KG1 (cell line): ENCODE measurements at places on chromosomes 4 and X.

- no peak for DNase-seq
Observed at GRCh38 chrX:145673841-145674240, 143.8 kb upstream of the SLITRK2 start.

- DNase-seq: no peak
Observed at GRCh38 chrX:12977761-12978204, 2.9 kb downstream of the TMSB4X start.

GRCh38 chr4:5206016-5206790, 154.9 kb downstream of the STK32B start:
- DNase-seq: no peak

DNA sequence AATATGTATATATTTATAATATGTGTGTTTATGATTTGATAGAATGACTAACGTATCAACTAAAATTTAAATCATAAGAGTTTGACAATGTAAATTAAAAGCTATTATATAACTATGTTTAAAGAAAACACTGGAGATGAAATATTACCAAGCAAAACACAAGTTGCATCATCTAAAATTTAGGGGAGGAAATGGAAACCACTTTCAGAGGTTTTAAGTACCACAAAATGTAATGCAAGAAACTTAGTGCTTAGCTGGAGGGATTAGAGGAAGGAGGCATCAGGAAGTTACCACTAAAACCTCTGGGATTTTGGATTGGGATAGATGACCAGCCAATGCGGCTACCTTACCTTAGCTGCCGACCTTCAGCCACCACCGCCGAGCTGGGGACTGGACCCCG, 1192.1 kb upstream of the PRKX start:
- no peak for DNase-seq

DNA sequence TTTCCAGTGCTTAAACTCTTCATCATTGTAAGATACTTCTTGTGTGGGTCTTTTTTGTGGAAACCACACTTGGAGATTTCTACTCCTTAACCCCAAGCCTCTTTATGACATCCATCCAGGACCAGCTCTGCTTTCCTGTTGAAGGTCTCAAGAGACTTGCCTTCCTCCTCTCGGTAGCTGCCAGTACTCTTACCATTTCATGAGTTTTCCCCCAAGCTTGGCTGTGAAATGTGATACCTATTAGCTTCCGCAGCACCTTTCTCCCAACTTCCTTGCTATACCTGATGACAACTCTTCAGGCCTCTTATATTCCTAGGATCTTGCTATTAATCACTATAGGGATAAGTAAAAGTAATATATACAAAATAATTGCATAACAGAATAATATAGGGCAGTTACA, 1.9 kb upstream of the DCK start:
- no peak for DNase-seq

DNA sequence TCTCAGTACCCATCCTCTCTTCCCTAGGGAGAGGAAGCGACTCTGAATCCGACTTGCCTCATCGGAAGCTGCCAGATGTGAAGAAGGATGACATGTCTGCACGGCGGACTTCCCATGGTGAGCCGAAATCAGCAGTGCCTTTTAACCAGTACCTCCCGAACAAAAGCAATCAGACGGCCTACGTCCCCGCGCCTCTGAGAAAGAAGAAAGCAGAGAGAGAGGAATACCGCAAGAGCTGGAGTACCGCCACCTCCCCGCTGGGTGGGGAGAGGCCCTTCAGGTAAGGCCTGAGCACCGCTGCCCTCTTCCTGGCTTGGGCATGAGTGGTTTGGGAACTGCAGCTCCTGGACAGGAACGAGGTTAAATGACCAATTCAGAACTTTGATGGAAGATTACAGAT, 81.2 kb downstream of the LIMCH1 start:
- no peak for DNase-seq

GRCh38 chrX:150542846-150543229, 25.6 kb upstream of the MTM1 start:
- no peak for DNase-seq

GRCh38 chr4:151117371-151117962, 18.0 kb downstream of the RPS3A start:
- no peak for DNase-seq

DNA sequence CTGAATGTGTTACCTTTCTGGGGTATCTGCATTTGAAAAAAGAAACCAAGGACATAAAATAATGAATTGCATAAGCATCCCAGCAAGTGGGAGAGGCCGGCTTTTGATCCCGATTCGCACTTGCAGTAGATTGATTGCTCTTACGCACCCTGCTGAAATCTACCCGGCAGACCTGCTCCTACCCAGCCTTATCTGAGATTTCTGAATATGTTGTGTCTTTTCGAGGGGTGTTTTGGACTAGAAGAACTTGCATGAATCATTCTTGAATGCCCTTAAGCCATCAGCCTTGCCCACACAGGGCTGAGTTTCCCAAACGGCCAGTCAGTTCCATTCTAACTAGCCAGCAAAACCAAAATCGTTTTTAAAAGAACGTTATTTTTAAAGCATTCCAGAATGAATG, 174.4 kb upstream of the BCOR start:
- no peak for DNase-seq

- no peak for DNase-seq
Observed at GRCh38 chr4:41258783-41259182, 2.1 kb downstream of the UCHL1 start.

- DNase-seq: no peak
Observed at GRCh38 chrX:16592194-16592770, 57.7 kb upstream of the S100G start.

DNA sequence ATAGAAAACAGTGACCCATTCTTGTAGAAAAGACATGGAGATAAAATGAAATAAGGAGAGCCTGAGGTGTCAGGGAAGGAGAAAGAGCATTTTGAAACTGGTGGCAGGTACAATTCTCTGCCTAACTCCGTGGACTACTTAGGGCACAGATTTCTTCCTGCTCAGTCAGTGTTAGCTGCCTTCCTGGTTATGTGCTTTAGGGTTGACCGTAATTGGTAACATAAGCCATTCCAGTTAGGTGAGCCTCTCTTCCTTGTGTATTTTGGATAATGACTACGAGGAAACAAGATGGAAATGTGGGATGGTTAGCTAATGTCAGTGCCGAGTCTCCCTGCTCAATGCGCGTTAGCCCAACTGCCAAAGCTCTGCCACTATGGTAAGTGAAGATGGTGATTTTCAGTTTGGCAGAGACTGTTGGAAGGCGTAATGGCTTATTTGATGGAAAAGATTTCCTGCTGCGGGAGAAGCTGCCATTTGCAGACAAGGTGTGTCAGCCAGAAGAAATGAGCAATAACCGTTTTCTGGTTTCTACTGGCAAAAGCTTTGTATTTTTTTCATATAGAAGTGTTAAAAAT, 174.1 kb downstream of the CBR4 start:
- no peak for DNase-seq

- peak; percentile 12 for DNase-seq
Observed at GRCh38 chr4:73593631-73594241, 26.5 kb downstream of the RASSF6 start.

GRCh38 chr4:95289028-95289634, 259.6 kb downstream of the UNC5C start:
- no peak for DNase-seq

DNA sequence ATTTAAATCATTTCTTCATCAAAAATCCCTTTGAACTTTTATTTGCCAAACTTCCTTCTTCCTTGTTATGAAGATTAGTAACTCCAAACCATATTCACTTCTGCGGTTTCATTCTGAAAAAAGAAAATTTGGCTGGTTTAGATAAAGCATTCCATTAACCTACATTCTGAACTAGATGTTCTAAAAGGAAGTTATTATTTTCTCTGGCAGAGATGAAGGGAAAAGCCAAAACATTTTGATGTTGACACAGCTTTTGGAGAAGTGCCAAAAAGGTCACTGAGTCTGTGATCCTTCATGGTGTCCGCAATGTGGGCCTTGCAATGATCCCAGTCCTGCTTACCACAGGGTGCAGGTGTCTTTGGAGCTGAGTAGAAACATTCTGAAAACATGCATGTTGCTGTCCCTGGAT, 36.0 kb downstream of the CXCL8 start:
- DNase-seq: no peak

DNA sequence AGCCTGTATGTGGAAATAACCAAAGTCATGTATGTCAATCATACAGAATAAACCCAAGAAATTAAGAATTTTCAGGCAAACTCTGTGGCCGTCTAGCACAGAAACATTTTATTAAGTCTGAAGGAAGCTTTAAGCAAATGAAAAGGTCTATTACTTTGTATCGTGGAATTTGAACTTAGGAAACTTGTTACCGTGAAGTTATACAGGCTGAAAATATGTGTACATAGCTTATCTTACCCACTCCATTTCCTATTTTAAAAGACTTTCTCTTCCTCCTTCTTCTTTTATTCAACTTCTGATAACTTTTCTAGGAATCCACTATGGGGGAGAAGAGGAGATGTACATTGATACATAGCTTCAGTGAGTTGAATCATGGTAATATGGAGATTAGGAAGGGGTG, 108.3 kb downstream of the AGTR2 start:
- DNase-seq: no peak

- DNase-seq: no peak
Observed at GRCh38 chr4:185847352-185848097, 35.5 kb upstream of the SORBS2 start.

DNA sequence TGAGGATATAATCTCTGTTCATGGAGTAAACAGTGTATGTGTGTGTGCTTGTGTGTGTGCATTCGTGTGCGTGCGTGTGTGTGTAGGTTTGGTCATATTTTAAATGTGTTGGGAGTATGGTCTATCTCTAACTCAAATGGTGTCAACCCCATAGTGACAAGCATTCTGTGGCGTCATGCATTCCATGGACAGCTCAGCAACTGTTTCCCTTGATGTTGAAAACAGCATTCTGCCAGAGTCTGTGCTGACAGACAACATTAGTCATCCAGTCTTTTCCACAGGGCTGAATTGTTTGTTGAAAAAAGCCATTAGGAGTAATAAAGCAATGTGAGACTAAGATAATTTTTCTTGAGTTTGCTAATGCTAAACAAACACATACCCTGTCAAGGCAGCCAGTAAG, 706.6 kb downstream of the PCDH19 start:
- DNase-seq: no peak

DNA sequence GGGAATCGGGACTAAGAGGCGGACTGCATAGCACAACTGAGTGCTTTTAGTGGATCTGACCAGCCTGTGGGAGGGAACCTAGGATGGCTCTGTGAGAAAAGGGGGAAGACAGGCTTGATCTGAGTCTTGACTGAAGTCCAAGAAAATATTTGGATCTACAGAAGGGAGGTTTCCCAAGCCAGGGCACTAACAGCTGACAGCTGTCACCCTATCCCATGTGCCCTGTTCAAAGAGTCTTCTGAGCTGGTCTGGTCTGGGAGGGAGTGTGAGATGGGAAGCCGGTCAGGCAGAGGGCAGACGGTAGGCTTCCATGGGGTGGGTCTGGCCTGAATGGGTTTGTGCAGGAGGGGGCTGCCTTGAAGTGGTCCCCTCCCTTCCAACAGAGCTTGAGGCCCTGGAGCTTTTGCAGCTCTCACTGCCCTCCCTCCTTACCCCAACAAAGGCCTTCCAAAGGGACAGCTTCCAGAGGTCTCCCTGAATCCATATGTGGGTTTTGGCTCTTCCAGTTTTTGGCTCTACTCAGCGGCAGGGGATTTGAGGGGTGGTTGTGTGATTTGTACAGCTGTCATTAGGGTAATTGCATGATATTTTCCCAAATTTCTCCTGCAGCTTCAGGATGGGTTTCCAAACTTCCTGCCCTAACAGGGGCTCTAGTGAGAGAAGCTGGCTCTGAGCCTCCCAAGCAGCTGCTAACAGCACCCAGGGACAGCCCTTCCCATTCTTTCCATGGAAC, 643.7 kb downstream of the BCOR start:
- no peak for DNase-seq

GRCh38 chr4:186030795-186031194, 38.2 kb upstream of the TLR3 start:
- DNase-seq: no peak

DNA sequence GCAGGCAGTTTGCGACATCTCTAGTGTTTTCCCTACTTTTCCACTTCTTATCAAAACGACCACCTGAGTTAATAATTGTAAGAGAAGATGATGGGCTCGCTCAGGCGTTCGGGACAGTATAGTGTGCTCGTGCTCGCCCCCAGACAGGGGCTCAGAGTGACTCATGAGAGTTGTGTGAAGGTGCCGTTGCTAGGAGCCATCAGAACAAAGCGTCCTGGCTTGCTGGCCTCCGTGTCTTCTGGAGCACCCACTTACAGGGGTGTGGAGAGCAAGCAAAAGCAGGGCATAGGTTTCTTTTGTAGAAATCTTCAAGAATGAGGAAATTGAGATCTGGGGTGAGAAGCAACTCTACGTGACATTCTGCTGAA, 73.0 kb upstream of the ADGRG2 start:
- DNase-seq: no peak

DNA sequence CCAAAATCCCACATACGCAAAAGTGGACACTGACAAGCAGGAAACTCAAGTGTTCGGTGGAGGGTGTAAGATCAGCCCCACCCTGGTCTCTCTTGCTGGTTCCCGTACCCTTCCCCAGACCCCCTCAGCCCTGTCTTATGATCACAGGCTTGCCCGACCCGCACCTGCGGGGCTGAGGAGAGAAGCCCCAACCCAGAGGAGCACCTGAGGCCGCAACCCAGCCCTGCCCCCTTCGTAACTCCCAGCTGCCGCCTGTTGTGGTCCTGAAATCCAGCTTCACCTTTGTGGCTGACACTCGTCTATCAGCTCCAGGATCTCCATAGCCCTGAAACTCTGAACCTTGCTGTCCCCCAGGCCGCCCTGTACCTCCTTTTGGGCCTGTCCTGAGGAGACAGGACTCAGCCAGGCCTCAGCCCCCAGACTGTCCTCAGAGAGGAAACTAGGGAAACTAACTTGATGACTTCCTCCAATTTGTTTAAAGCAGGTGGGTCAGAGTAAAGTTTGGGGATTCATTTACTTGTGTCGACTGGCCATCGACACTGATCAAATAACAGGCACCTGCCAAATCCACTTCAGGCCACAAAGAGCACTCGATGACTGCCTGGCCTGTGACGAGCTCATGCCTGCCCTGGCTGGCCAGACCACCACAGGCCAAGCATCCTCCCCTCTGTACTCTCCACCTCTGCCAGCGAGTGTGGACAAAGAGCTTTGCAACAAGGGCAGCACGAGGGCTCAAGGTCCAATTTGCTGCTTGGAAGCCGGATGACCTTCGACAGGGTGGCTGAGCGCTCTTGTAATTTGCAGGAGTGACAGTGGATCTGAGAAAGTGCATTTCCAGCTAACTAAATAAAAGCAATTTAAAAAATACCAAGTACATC, 19.3 kb downstream of the DCTD start:
- no peak for DNase-seq

DNA sequence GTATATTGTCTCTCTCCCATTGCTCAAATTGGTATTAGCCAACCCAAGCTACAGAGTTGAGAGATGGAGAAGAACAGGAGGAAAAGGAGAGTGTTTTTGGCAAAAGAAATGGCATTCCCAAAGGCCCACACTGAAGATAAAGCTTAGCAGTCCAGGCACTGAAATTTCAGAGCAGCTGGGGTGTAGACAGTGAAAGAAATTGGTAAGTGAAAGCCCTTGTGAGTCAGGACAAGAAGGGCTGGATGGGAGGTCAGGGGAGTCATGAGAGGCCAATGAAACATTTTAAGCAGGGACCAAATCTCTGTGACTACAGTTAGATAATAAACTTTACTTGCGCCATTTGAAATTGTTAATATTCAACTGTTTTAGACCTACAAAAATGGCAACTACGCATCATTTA, 177.7 kb downstream of the ADAMTS3 start:
- DNase-seq: no peak
